ENCODE measurements at places on chromosomes 13 and 19.

GRCh38 chr19:30034321-30034720 is 92.3 kb downstream of the URI1 start:
- DNase-seq = no peak

DNA sequence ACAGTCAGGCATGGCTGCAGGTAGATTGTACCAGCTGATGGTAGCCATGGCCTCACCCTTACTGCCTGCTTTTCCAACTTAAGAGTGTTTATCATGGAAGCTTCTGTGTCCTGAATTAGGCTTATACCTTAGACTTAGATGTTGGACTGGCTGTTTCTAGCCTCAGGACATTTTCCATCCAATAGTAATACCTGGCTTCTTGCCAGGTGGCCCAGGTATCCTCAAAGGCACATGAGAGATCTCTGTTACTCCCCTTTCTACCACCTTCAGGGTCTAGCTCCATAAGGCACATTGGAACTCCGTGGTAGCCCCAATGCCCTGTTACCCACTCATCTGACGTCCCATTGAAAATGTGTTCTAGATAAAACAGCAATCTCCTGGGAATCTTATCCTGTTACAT is 407.5 kb downstream of the SPRY2 start:
- DNase-seq = no peak

DNA sequence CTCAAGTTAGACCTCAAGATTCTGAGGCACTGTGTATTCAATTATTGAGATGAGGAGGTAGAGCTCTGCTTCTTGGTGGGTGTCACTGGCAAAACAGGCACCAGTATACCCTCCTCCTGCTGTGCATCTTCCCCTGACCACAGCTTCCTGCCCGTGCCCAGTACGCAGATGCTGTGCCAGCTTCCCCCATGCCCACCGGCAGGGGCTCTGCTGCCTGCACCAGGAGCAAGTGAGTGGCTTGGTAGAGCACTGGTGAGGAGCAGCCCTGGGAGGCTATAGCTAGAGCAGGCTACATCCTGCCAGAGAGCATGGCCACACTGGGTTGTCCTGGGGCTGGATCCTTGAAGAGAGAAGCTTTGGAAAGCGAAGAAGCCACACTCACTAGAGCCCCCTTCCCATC is 21.0 kb upstream of the RNF17 start:
- DNase-seq = no peak

- no peak for DNase-seq
Measured at GRCh38 chr13:100710176-100710575, 35.6 kb upstream of the TMTC4 start.

DNA sequence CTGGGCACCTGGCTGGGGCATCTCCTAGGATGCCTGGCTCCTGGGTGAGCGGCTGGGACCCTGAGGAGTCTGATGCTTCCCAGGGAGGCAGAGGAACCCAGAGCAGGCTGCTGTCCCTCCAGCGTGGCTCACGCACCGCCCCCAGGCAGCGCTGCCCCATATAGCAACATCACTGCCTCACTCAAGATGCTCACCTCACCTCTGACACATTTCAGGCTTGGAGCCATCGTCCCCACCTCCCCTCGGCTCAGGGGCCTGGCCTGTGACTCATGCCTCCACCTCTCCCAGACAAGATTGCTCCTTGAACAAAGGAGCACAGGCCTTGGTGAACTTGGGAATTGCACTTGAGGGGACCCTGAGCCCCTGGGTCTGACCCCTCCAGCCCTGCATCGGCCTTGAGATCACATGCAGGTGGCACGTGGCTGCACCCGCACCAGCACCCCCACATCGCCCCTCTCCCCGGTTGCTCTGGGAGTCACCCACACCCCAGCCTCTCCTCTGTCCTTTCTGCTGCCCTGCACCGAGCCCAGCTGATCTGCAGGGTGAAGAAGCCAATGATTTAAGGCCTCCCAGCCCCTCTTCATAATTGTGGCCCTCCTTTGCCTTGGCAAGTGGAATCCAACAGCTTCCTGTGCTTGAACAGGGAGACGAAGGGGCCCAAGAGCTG is 11.2 kb downstream of the CEBPA start:
- DNase-seq = peak; percentile 89

DNA sequence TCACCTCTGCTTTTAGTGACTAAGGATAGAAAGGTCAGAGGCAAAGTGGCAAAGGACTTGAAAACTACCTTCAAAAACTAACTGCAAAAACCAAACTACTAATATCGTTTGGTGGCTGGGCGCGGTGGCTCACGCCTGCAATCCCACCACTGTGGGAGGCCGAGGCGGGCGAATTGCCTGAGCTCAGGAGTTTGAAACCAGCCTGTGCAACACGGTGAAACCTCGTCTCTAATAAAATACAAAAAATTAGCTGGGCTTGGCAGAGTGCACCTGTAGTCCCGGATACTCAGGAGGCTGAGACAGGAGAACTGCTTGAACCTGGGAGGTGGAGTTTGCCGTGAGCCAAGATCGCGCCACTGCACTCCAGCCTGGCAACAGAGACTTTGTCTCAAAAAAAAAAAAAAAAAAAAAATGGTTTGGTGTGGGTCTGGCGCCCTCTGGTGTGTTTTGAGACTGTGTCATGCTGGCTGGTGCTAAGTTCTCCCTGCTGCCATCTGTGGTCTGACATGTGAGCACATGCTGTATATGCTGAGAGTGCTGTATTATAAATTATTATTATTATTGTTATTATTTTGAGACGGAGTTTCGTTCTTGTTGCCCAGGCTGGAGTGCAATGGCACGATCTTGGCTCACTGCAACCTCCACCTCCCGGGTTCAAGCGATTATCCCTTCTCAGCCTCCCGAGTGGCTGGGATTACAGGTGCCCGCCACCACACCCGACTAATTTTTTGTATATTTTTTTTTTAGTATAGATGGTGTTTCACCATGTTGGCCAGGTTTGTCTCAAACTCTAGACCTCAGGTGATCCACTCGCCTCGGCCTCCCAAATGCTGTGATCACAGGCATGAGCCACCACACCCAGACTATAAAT is 36.0 kb upstream of the RNF17 start:
- DNase-seq = peak; percentile 91

DNA sequence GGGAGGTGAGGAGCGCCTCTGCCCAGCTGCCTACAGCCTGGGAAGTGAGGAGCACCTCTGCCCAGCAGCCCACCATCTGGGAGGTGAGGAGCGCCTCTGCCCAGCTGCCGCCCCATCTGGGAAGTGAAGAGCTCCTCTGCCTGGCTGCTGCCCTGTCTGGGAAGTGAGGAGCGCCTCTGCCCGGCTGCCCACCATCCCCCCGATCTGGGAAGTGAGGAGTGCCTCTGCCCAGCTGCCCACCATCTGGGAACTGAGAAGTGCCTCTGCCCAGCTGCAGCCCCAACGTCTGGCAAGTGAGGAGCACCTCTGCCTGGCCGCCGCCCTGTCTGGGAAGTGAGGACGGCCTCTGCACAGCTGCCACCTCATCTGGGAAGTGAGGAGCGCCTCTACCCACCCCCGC is 64.3 kb downstream of the ZNF708 start:
- no peak for DNase-seq

- DNase-seq = no peak
Measured at GRCh38 chr19:58579473-58580142, 6.5 kb upstream of the MZF1 start.

DNA sequence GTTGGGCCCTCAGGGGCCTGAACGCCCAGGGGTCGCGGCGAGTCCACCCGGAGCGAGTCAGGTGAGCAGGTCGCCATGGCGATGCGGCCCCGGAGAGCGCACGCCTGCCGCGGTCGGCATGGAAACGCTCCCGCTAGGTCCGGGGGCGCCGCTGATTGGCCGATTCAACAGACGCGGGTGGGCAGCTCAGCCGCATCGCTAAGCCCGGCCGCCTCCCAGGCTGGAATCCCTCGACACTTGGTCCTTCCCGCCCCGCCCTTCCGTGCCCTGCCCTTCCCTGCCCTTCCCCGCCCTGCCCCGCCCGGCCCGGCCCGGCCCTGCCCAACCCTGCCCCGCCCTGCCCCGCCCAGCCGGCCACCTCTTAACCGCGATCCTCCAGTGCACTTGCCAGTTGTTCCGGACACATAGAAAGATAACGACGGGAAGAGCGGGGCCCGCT is at the start of gene CCNA1:
Gene CCNA1, plus strand, starts transcription at position 390 of the 439 bp plus-strand sequence. CDS start 562 bp downstream, outside the sequence.
- peak; percentile 39 for DNase-seq

DNA sequence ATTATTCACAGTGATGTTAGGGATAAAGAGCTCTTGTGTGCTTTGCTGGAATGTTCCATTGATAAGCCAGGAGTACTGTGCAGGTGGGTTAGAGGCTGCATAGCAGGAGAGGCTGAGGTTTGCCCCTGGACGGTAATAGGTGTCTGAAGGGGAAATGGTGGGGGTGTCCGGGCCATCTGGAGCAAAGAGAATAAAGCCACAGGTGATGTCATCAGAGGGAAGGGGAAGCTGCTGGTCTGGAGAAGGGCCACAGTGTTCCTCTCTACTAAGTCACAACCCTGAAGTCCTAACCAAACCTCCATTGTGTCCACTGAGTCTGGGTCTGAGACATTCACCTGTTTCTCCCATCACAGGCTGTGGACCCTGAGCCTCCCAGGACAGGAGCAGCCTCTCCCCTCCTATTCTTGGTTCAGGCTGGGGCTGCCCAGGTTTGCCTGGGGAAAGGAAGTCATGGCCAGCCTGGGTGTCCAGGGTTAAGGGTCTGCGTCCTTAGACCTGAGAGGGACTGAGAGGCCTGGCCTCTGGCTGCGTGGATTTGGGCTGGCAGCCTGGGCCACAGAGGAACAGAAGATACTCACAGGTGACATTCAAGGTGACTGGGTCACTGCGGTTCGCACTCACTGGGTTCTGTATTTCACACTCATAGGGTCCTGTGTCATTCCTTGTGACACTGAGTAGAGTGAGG is 6.8 kb downstream of the CEACAM1 start:
- no peak for DNase-seq

- DNase-seq = peak; percentile 56
Measured at GRCh38 chr19:10219678-10220077, 11.5 kb downstream of the S1PR2 start.

DNA sequence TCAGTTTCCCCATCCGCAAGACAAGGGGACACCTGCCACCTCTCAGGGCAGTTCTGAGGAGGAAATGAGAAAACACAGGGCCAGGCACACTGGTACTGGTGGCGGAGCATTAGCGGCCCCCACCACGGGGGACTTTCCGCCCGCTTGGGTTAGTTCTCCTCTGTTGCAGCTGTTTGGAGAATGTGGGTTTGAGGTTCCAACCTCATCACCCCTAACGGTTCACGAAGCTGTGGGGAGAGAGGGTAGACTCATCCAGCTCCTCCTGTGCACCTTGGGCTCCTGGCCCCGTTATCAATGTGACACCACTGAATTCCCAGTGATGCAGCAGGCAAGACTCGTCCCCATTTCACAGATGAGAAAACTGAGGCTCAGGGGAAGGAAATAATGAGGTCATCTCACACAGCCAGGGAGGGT is 10.3 kb downstream of the PTPRS start:
- DNase-seq = no peak

GRCh38 chr13:113748101-113748861 is 10.7 kb upstream of the TMEM255B start:
- DNase-seq = no peak

DNA sequence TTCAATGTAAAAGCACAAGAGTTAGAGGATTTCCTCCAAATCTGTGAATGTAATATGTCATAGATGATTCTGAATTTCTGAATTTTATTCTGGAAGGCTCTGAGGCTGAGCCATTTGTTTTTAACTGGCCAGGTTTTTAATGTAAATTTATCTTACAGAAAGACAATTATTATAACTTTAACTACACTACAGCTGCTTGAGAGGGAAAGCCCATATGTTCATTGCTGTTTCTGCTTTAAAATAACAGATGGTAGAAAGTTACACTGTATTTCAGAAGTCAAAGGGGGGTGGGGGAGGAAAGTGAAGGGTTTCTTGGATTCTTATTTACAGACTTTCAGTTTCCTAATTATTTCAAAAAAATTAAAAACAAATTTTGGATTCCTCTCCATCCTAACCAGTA is 62.8 kb downstream of the DNAJC15 start:
- DNase-seq = no peak

- DNase-seq = peak; percentile 70
Measured at GRCh38 chr13:32165796-32166195, 134.2 kb downstream of the FRY start.

- DNase-seq = no peak
Measured at GRCh38 chr19:39558624-39559117, 18.7 kb upstream of the EID2 start.

DNA sequence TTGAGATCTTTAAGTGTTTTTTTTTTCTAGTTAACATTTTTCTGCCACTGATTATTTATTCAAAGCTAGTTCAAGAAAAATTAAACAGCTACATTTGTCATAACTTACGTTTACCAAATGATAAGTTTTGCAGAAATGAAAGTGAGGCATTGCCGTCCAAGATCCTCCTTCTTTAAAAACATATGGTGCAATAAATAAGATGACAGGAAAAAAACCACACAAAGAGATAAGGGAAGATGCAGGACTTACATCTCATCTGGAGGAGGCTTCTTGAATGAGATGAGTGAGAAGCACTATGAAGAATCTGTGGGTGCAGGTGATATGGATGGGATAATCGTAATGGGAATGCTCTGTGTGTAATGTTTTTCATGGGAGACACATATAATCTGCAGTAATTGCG is 12.4 kb downstream of the TNFSF13B start:
- DNase-seq = no peak

DNA sequence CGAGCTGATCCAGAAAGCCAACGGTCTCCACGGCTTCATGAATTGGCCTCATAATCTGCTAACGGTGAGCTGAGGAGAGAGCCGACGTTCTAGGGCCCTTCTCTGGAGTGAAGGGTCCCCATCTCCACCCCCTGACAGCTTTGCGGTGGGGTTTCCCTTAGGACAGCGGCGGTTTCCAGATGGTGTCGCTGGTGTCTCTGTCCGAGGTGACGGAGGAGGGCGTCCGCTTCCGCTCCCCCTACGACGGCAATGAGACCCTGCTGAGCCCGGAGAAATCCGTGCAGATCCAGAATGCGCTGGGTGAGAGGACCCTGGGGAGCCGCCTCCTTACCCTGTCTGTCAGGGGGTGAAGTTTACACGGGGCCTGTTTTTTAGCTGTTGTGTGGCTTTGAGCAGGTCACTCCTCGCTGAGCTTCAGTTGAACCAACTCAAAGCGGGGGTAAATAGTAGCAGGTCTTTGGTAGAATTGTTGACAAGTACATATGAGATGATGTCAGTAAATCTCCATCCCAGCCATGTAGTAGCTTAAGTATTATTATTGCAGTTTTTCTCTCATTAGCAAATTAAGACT is 801 bp downstream of the QTRT1 start:
- DNase-seq = no peak

GRCh38 chr13:24625331-24625731 is 54.9 kb upstream of the ATP12A start:
- DNase-seq = no peak

Data from epithelial cell of esophagus (primary cell).